T-helper 2 cell (primary cell): ENCODE measurements at places on chromosomes 6 and 20.

DNA sequence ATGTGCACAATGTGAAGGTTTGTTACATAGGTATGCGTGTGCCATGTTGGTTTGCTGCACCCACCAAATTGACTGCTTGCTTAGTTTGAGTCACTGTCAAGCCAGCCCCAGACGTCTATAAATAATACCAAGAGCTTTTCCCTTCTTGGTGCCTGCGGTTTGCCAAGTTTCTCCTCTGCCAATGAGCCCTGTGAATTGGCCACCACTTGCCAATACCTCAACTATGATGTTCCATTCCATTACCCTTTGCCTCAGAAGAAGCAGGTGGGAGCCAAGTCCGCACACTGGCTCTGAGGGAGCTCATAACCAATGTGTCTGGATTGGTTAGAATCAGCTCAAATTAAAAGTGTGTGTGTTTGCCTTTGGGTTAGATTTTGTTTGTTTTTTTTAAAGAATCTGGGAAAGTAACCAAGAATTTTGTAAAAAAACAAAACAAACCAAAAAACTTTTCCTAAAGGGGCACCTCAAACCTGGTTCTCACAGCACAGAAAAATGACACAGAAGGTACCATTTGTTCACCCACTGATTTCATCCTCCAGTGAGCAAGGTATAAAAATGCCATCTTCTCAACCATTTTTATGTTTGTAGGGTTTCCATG lies 244.7 kb upstream of the PRND start:
- DNase-seq = no peak

DNA sequence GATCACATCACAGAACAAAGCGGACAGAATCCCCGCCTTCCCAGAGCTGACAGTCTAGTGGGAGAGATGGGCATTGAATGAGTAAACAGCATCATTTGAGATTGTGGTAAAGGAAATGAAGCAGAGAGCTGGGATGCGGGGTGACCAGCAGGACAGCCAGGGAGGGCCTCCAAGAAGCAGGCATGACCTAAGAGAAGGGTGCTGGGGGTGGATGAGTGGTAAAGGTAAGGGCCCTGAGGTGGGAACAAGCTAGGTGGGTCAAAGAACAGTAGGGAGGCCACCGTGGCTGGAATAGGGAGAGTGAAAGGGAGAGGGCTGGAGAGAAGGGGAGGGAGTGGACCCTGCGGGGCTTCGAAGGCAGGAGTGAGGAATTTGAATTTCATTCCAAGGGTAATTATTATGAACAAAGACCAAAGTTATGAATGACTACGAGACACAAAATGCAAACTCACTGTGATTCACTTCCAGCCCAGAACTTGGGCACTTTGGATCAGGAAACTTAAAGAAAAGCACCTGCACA lies 61.4 kb downstream of the CEBPB start:
- no peak for DNase-seq

DNA sequence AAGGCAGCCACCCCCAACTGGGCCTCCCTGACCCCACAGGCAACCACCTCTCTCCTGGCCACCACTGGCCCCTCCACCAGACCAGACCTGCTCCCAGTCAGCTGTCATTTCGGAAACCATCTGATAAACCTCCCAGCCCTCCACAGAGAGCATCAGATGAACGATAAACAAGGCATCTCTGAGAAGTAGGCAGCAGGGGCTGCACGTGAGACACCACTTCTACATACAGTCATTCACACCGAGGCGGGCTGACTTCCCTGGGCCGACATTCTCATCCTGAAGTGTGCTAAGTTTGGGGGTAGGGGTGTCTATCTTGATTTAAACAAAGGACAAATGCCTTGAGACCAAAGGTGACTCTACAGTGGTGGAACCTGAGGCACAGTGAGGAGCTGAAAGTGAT lies 13.8 kb downstream of the CPNE5 start:
- no peak for DNase-seq

GRCh38 chr6:106446287-106446885 lies 85.9 kb downstream of the CRYBG1 start:
- no peak for DNase-seq

GRCh38 chr6:165841153-165841558 lies 178.1 kb upstream of the PDE10A start:
- DNase-seq = no peak

GRCh38 chr6:118280210-118280609 lies 267.9 kb upstream of the PLN start:
- peak; percentile 14 for DNase-seq

DNA sequence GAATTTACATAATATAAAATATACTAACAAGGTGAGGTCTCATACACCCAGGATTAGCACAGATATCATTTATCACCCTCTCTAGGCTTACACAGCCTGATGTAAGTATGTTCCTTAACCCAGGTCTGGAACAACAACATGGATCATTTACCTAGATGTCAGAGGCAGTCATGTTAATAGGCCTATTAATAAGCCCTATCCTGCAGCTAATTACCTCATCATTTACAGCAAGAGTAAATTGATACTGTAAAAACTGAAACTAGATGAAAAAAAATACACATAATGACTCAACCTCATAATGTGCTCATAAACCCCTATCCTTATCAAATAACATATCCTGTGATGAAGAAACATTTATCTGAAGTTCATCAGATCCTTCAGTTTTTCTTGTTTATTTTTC lies 334.3 kb upstream of the MANEA start:
- DNase-seq = no peak

- DNase-seq = no peak
These were observed 652 bp downstream of the BMP6 start for GRCh38 chr6:7726416-7727085.
